ENCODE measurements at places on chromosomes 6 and 20. TPM values are rescaled to one million over a fixed set of nuclear protein-coding genes. Genes with fewer than 3 reads are reported as not detected.

HUS1B gene
- total RNA-seq, result 0.56 TPM

C20orf96 gene
- total RNA-seq, result 1.6 TPM

CD24 gene
- total RNA-seq, result 1.1 TPM

DNA sequence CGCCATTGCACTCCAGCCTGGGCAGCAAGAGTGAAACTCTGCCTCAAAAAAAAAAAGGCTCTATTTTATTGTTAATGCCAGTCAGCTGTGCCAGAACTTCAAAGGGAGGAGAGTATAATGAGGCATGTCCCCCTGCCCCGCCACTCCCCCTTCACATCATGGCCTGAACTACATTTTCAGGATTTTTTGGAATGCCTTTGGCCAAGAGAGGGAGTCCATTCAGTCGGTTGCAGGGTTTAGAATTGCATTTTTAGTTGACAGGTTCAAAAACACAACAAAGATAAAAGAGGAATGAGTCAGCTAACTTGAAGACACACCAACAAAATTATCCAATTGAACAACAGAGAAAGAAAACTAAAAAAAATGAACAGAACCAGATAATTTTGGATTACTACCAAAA is 59.1 kb downstream of the CEP43 start:
- DNase-seq, result no peak

DNA sequence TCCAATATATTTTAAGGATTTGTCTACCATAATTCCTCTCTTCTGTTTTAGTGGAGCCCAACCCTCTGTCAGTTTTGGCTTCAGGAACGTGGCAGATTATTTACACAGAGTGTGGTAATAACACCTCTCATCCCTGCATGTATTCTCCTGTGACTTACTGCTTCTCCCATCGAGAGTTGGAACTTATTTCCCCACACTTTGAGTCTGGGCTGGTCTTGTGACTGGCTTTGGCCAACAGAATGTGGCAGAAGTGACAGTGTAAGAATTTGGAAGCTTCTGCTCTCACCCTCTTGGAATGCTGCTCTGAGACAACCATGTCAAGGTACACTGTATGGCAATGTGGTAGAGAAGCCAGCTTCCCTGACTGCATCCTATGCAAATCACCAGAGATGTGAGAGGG is 407.7 kb downstream of the EPM2A start:
- no peak for DNase-seq

DNA sequence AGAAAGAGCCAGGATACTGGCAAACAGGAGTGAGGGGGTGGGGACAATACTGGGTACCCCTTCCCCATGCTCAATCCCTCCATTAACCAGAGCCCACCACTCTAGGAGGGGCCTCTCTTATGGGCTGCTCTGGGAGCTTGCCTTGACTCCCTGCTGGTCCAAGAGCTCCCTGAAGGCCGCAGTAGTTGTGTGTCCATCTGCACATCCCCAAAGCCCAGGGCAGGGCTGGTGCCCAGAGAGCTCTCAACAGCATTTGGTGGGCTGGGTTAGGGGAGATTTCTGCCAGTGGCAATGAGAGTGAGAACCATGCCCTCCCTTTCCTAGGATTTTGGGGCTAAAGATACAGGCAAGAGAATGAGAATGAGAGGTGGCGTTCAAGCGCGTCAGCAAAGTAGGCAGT is 230.6 kb upstream of the PMEPA1 start:
- no peak for DNase-seq
